ENCODE measurements at places on chromosomes 7 and 10. TPM values are rescaled to one million over a fixed set of nuclear protein-coding genes. Genes with fewer than 3 reads are reported as not detected.

DNA sequence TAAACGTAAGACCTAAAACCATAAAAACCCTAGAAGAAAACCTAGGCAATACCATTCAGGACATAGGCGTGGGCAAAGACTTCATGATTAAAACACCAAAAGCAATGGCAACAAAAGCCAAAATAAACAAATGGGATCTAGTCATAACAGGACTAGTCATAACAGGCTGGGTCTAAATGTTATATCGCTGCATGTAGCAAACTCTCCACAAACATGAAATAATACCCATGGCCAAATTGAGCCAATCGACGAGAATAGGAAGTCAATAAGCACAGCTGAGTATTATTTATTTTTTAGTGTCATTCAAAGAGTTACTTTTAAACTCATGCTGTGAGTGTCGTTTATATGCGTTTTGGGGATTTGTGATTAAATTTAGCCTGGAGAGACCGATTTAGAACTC, 225.1 kb downstream of the TFEC start:
- no peak for DNase-seq

GRCh38 chr7:32774541-32774951, 117.0 kb downstream of the KBTBD2 start:
- DNase-seq: no peak

- DNase-seq: no peak
Measured at GRCh38 chr7:156842740-156843140, 50.2 kb downstream of the LMBR1 start.

GRCh38 chr7:48295296-48295971, 124.2 kb downstream of the ABCA13 start:
- no peak for DNase-seq

DNA sequence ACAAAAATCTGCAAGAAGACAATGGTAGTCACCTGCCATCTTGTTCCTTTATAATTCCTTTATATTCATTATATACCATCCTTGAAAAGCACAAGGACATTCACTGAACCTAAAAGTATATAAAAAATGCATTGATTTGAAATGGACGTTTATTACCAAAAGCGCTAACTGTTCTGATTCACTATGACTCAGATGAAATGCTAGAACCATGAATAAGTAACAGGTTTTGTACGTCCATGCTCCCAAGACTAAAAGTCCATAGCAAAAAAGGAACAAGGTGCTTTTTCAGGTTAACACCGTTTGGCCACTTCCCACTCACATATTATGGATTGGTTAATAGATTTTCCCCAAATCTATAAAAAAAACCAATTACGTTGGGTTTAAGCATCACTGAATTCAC, 109.4 kb downstream of the PPP1R17 start:
- DNase-seq: no peak

DNA sequence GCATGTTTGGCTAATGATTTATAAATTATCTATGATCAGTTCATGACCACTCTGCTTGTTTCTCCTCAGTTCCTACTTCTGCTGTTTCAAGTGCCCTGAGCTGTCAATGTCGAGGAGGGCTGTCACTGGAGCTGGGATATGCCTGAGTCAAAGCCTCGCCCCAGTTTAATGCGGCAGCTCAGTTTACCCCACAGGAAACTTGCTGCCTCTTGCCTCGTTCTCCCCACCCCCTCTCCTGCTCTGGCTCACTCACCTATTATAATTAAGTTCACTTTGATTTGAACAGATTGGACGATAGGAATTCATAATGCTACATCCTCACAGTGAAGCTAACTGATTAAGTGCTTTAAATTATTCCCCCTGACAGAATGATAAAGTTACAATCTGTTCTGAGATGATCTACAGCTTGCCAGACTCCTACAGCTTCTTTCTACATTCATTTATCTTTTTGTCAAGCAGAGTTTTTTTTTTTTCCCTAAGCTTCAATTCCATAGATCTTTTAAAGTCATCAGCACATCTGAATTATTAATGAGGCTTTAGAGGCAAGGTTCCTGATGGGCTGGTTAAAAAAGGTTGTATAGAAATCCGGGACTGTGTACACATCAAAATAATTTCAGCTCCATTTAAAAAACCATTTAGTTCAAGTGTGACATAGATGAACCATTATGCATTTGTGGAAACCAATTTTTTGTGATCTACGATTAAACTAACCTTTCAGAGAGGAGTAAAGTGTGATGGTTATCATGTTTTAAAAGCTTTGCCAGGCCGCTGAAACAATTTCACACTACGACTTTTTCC, 758.3 kb downstream of the KCNMA1 start:
- no peak for DNase-seq

DNA sequence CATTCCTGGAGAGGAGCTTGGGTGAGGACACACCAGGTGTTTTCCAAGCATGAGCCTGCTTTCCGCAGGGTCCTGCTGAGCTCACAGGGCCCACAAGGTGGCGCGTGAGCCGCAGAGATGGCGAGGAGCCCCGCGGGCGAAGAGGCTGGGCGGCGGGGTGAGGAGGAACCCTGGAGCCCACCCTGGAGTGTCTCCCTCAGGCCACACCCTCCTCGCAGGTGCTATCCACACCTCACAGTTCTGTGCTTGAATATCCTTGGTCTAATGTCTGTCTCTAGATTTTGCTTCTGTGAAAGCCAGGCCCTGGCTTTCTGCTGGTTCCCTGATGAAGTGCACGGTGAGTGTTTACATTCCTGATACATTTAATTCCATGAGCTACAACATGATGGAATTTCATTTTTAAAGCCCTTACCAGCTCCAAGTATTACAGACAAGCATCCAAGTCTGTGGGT, 433.6 kb downstream of the ACTR3B start:
- no peak for DNase-seq

DNA sequence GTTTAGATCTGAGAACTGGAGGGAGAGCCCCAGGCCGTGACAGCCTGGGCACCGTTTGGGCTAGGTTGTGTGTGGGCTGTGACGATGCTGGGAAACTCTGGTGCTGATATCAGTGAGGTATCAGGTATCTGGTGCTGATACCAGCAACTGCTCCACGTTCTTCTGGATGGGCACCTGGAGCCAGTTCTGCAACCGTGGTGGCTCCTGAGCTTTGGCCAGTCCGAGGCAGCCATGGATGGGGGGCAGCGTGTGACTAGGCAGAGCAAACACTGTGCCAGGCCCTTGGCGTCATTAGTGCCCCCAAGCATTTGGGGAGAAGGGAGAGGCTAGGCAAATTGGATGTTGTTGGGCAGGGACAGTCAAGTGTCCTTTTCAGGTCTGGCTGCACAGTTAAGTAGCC, 57.9 kb downstream of the ZNF467 start:
- DNase-seq: no peak

- no peak for DNase-seq
Measured at GRCh38 chr7:131921016-131921415, 364.6 kb upstream of the PODXL start.

DNA sequence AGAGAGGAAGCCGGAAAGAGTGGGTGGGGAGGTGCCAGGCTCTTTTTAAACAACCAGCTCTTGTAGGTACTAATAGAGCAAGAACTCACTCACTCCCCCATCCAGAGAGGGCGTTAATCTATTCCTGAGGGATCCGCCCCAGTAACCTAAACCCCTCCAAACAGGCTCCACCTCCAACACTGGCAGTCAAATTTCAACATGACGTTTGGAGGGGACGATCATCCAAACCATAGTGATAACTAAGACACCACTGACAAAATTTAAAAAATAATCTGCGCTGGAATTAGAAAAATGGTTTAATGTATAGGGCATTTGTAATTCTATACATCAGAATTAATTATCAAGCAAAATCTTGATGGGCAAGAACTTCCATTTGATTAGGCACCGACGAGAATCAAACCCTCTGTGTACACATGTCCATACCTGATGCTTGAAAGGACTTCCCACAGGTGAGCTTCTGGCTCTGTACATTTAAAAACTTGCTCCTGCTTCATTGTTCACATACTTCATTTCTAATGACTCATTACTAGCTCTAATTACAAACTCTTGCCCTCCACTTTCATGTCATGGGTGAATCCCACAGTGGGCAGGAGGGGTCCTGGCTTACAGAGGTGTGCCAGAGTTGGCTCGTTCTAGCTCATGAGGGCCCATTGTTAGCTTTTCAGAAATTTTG, 20.6 kb upstream of the KDM7A start:
- no peak for DNase-seq

DNA sequence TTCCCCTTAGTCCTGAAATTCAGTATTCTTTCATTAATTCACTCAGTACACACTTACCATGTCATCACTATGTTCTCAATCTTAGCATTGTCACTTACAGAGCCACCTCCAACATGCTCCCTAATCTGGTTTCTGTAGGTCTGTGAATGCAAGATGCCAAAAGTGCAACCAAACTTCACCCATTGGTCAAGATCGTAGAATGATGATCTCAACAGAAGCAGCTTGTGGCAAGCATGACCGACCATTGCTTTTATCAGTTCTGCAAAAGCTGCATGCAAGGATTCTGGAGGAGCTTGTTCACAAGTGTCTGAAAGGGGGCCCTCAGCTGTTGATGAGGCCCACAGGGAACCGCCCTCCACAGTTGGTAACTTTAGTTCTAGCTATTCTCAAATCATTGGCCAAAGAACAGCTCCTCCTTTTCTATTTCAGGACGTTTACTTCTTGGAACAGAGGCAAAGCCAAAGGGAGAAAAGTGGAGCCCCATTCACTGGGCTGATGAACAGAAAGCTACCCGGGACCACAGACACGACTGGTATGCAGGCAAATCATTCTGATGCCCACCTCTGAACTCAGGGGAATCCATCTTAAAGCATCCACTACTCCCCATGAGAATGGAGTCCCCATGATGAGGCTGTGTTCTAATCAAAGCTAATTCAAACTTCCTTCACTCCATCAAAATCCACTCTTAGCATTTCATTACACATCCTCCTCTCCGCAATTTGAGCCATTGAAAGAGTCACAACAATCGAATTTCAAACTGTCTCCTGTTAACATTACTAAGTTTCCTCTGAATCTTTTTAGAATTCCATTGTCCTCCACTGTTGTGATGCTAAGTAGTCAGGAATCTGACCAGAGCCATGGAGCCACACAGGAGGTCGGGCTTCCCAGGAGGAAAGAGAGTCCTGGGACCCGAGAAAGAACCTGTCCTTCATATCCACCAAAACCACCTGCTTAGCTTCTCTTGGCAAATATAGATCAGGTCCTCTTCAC, 13.9 kb downstream of the GRB10 start:
- no peak for DNase-seq

- DNase-seq: peak; percentile 94
Measured at GRCh38 chr10:122494833-122495232, 33.5 kb downstream of the HTRA1 start.

DNA sequence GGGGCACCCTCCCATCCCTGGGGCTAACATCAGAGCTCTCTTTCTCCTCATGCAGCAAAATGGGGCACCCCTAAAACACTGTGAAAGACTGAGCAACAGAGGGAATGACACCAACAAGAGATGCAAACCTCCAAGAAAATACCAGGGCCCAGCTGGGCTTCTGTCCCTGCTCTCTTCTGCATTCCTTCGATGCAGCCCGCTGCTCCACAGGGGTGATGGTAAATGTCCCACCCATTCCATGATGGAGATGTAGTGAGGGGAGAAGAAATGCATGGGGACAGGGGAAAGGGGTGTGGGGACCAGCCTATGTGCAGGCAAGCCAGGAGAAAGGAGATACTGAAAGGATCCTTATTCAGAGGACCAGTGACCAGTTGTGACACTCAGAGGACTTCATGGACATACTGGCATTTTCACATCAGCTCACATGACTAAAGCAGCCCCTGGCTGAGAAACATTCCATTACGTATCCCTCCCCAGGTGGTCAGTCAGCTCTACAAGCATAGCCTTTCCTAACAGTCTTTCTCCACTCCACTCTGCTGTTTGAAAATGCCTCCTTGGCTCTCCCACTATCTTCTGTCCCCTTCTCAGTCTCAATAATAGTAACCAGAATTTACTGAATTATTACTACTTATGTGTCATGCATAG, 13.3 kb downstream of the SORBS1 start:
- no peak for DNase-seq

DNA sequence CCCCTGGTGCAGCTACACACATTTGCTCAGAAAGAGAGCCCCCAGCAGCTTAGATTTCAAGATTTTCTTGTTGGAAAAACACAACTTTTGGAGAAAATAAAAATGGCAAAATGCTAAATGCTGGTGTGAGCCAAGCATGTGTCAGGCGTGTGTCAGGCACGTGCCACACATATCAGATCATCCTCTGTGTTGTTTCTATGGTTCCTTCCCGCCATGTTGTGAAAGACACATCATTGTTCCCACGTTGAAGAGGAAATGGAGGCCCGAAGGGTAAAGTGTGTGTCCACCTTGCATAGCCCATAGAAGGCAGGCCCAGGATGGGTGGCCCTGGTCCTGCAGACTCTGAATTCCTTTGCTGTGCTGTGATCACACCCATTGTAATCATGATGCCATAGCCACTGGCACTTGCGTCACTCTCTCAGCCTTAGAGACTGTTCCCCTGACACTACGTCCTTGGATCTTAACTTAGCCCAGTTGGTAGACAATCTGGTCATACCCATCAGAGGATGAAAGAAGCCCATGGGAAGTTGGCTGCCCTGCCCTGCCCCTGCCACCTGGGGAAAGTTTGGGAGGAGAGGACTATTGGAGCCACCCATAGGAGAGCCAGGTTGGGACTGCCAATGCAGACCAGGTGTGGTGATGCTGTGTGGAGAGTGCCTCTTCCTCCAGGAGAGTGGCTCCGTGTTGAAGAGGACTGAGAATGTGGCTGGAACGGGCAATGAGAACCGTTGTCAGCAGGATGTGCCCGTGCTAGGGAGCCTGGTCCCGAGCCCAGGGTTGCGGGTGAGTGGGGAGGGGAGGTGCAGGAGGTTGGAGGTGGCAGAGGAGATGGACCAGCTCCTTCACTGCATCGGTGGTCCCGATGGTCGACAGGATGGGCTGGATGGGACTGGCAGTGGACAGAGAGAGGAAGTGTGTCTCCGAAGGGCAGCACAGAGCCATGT, 65.6 kb upstream of the IGFBP3 start:
- no peak for DNase-seq

DNA sequence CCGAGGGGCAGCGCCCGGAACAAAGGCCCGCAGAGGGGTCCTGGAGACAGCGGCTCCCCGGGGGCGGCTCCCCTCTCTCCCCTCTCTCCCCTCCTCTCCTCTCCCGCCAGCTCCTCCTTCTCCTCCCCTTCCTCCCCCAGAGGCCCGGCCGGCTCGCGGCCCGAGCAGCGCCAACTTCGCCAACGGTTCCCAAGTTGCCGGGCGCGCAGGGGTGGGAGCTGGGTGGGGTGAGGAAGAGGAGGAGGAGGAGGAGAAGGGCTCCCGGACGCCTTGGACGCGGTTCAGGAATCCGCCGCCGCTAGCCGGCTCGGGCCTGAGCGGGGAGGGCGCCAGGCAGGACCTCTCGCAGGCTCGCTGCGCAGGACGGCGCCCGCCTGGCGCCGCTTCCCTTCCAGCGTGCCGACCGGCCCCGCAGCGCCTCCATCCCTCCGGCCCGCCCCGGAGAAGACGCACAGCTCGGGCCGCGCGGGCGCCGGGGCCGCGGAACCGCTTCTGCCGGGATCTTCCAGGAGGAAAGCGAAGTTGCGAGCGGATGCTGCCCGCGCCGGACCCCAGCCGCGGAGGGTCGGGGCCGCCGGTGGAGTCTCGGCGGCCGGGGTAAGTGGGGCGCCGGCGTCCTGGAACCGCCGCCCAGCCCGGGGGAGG, at the start of gene CHST3:
TSS of gene CHST3 (plus strand) at position 298 of the 645 bp plus-strand sequence. CDS start 41,448 bp downstream, outside the sequence.
- peak; percentile 69 for DNase-seq

GRCh38 chr10:80540981-80541750, 3.5 kb downstream of the SH2D4B start:
- DNase-seq: peak; percentile 84

The PPIF gene
- total RNA-seq: 23.8 TPM

The CNNM1 gene
- not detected for total RNA-seq

The PON3 gene
- total RNA-seq: 0.85 TPM

The NOS3 gene
- 33.4 TPM for total RNA-seq

The OLAH gene
- 0.33 TPM for total RNA-seq

The CFTR gene
- not detected for total RNA-seq

The BLNK gene
- total RNA-seq: not detected

The BHLHA15 gene
- total RNA-seq: 0.17 TPM

The GATA3 gene
- 0.05 TPM for total RNA-seq

The C10orf105 gene
- under 0.01 TPM for total RNA-seq
